ENCODE measurements at places on chromosomes 1 and 21.

- no peak for DNase-seq
Observed at GRCh38 chr21:42756580-42757250, 103.3 kb downstream of the PDE9A start.

DNA sequence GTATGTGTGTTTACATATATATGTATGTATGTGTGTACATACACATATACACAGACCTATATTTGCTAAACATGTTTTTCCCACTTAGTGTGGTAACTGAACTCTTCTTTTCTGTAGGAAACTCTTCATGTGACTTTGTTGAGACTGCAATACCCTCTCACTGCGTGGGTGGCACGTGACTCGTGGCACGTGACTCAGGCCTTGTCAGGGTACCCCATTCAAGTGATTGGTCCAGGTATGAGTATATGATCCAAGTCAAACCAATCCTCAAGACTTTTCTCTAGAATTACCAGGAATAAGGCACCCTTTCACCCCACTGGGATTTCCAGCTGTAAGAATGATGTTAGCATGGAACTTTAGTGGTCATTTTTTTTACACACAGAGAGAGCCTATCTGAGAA, 149.2 kb upstream of the KCNK2 start:
- DNase-seq, result peak; percentile 1

DNA sequence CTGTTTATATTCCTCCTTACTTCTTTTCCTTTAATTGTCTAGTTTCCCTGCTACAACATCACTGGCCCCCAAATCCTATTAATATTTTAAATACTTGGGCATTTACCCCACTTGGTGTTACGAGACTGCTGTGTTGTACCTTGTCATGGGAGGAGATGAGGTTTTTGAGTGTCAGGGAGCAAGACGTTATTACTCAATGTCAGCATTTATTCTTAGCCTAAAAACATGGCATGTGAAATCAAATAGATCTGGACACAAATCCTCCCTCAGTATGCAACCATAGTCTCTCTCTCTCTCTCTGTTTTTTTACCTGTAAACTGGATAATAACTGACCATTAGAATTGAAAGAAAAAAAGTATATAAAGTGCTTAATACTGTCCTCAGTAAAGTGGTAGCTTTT, 4.6 kb downstream of the LRRC8B start:
- no peak for DNase-seq

DNA sequence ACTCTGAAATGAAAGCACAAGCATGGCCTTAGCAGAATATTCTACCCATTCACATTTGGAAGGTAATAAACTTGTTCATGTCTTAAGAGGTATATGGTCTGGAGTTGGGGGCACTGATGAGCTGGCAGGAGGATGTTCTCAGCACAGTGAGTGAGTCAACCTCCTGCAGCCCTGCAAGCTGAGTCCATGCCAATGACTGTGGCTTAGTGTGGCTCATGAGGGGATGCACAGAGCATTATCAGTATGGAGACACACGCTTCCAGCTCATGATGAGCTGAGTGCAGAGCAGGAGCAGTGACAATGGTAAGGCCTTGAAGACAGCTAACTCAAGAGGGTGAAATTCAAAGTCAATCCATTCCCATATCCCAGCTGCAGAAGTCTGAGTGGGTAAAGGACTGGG, 102.3 kb downstream of the TNFSF18 start:
- peak; percentile 43 for DNase-seq

GRCh38 chr1:210294999-210295745, 33.5 kb upstream of the HHAT start:
- no peak for DNase-seq

GRCh38 chr1:175129182-175129581, 61.5 kb downstream of the TNN start:
- DNase-seq, result no peak

DNA sequence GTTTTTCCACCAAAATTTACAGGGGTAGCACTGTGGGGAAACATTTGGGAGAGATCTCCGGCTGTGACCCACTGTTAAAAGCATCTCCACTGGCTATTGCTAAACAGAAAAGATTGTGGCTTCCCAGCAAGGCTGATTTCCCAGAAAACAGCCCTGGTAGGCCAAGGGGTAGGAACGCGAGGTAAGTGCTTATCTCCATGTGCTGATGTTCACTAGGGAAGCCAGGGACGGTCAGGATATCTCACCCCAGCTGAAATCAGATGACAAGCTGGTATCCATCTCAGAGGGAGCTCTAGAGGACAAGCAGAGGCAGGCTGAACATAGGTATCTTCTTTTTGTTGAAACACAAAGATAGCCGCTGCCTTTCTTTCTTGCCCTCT, 63.6 kb downstream of the MIS18A start:
- no peak for DNase-seq

DNA sequence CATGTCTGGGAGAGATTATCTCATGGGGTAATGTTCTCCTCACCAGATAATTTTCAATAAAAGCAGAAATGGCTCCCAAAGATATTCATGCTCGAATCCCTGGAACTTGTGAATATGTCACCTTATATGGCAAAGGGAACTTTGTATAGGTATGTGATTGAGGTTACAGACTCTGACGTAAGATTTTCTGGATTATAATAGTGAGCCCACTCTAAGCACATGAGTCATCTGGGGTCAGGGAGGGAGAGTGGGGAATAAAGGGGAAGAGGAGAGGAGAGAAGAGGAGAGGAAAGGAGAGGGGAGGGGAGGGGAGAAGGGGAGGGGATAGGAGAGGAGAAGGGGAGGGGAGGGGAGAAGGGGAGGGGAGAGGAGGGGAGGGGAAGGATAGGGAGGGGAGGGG, 1193.9 kb downstream of the PLA2G4A start:
- DNase-seq, result no peak
